ENCODE measurements at places on chromosomes 16 and 17.
A peak's percentile ranks its signal among the peaks of the same experiment; 100 is the strongest.

DNA sequence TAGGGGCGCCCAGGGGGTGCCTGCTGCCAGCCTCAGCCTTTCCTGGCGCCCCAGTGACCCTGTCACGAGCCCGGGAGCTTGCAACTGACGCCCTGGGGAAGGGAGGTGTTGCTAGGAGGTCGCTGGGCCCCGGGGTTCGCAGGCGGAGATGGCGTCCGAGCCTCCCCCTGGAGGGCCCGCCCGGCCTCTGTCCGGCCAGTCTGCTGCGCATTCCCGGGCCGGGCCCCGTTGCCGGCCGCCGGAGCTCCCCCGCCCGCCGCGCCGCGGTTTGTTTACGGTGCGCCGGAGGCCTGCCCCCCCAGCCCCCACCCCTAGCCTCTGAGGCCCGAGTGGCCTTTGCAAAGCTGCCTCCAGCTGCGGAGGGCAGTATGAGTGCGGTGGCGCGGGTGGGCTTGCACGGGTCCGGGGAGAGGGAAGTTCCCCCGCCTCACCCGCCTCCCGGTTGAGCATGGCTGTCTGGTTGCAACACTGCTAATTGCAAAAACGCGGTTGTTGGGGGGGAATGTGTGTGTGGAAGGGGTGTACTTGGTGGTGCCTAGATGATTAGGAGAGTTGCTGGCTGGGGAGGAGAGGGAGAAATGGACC is 514 bp downstream of the THRA start:
- DNase-seq, result peak; percentile 76

GRCh38 chr16:85377388-85378144 is 235.6 kb upstream of the GSE1 start:
- no peak for DNase-seq

GRCh38 chr16:75244844-75245758 is 6.3 kb downstream of the BCAR1 start:
- DNase-seq, result peak; percentile 77

- DNase-seq, result no peak
These were observed 57.2 kb downstream of the RPGRIP1L start for GRCh38 chr16:53646506-53646905.

DNA sequence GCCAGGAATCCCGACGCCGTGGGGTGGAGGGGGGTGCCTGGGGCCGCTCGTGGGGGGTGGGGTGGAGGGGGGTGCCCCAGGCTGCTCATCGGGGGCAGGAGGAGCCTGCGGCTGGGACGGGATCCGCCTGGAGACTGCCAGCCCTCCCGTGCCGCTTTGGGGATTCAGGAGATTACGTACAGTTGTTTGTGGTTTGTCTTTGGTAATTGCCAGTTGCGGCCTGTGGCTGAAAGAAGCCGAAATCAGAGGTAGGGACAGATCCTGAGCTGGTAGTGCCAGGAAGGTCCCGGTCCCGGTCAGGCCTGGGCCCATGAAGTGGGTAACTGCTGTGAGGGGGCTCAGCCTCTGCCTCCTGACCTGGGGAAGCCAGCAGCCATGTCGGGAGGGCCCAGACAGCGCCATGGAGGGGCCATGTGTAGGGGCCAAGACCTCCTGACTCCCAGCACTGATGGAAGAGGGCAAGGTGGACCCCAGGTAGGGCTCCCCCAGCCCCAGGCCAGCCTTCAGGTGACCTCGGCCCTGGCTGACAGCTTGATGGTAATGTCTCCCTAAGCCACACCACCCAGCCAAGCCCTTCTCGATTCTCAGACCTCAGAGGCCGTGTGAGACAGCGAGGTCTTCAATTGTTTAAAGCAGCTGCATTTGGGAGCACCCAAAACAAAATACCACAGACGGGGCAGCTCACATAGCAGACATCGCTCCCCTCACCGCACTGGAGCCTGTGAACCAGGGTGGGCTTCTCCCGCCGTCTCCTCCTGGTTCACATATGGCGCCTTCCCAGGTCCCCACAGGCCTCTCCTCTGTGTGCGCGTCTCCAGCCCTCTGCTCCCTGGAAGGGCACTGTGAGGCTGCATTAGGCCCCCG is 34.9 kb upstream of the SSTR5 start:
- DNase-seq, result no peak

DNA sequence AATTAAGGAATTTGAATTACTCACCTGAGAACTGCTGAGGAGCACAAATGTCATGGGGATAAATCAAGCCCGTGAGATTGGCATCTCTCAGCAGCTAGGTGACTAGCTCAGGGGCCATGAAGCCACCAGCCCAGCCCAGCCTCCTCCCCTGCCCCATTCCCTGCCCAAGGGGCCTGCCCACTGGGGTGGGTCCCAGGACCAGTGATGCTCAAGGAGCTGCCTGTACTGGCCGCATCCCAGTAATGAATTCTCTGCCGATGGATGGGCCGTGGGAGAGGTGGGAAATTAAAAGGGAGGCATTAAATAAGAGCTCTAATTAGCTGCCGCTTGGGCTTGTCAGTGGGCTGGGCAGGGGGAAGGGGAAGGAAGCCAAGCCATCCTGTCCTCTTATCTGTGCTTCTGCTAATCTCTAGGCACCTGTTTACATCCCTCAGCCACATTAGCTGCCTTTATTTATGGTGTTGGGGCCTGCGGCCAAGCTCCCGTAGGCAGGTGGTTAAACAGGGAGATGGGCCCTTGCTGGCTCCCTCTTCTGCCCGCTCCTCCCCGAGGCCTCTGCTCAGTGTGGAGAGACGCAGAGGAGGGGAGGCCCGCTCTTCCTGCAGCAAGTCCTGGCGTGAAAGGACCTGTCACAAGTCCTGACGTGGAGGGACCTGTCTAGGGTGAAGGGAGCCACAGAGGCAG is 48.8 kb downstream of the PIPOX start:
- no peak for DNase-seq

- DNase-seq, result no peak
These were observed 3.2 kb downstream of the NFATC3 start for GRCh38 chr16:68088130-68088972.

- no peak for DNase-seq
These were observed 15.3 kb upstream of the ABCC11 start for GRCh38 chr16:48262631-48263030.

DNA sequence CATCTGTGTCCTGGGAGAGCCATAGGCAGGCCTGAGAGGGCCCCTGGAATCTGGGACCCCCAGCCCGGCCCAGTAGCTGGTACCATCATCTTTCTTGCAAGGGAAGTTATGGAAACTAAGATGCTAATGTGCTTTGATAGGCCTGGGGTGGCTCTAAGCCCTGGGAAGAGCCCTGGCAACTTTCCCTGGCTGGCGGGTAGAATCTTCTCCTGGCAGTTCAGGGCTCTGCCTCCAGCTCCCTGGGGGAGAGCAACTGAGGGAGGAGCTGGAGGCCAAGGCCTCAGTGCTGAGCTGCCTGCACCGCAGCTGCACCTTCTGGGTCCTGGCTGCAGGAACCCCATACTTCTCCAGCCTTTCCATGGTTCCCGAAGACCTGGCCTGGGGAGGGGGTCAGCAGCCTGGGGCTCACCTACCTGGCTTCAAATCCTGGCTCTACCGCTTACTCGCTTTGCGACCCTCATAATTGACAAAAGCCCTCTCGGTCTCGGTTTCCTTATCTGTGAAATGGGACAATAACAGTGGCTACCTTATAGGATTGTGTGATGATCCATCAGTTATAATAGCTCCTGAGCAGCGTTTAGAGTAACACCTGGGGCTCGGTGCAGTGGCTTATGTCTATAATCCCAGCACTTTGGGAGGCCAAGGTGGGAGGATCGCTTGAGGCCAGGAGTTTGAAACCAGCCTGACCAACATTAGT is 333.7 kb downstream of the SEC14L1 start:
- DNase-seq, result no peak

GRCh38 chr17:53032861-53033271 is 789.9 kb upstream of the KIF2B start:
- DNase-seq, result peak; percentile 23

DNA sequence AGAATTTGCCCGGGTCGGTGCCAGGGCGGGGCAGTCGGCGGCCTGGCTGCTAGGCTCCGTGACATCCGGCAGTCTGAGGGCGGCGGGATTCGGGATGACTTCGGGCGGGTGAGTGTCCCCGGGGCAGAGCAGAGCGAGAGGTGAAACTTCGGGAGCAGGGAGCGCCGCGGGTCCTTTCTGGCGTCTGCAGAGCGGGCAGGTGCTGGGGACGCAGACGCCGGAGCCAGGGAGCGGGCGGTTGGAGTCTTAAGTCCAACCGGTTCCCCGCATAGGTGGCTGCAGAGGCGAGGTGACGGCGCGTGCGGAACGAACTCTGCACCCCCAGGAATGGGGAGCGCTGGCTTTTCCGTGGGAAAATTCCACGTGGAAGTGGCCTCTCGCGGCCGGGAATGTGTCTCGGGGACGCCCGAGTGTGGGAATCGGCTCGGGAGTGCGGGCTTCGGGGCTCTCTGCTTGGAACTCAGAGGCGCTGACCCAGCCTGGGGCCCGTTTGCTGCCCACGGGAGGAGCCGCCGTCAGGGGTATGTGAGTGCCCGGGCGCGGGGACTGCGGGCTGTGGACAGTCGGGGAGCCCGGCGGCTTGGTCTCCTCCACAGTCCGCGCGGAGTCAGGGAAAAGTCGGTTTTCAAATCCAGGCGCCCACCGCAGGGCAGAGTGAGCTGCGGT is at the start of gene B4GALNT2:
B4GALNT2 (plus strand) TSS at position 71 of the 666 bp plus-strand sequence; CDS start at position 95, 24 bp downstream.
- DNase-seq, result peak; percentile 80

- no peak for DNase-seq
These were observed 524 bp downstream of the IQCK start for GRCh38 chr16:19718624-19718965.

DNA sequence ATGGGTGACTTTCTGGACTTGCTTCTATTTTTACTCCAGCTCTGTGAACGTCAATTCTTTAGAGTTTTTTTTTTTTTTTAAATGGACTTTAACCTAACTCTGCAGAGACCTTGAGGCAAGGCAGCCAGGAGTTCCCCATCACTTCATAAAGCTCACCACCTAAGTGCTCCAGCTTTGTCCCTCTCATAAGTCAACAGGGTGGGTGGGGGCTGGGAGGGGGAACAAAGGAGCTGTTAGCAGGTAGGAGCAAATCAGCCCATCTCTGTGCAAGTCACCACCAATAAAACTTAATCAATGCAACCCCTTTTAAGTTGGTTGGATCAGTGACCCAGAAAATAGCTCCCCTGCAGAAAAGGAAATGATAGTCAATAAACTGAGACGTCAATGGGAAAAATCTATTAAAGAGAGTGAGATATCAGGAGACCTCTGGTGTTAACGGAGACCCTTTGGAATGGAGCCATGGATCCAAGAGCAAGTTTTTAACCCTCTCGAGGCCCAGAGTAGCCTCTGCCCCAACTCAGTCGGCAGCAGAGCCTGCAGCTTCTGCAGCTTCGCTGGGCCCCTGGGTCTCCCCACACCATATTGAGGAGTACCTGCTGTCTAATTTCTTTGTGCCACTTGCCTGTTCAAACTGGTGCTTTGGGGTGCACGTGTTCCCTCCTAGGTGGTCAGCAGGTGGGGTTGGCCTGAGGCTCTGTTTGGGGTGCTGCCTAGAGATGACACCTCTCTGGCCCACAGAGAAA is 27.6 kb upstream of the ETV4 start:
- DNase-seq, result no peak

DNA sequence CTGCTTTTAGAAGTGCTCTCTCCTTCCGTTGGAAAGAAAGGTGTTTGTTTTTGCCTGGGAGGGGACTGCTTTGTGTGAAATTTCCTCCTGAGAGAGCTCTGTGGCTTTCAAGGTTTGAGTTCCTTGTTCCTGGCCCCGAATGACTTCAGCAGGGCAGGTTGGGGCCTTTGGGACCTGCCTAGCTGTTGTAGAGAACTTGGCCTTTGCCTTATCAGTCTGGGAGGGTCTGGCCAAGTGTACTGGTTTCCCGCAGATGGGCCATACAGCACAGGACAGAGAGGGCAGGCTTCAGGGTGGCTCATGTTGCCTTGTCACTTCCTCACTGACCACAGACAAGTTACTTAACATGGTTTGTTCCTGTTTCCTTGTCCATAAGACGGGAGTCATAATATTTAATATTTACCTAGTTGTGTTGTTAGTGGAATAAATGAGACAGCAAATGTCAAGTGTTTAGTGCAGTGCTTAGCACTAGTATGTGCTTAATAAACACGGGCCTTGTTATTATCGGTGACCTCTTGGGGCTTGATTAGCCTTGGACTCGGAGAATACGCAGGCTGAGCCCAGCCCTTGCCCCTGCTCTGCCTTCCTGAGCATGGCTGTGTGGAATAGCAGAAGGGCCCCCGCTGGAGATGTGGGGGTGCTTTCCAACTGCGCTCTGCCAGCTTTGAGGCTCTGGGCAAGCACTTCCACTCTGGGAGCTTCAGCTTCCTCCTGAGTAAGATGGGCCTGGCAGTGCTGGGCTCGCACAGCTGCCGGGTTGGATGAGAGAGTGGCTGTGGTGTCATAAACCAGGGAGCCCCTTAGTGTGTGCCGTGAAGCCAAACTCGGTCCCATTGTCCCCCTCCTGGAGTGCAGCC is 6.6 kb downstream of the PRSS8 start:
- DNase-seq, result no peak

Data from iPS-NIHi11 (cell line).